ENCODE measurements at places on chromosomes 5 and 9.

DNA sequence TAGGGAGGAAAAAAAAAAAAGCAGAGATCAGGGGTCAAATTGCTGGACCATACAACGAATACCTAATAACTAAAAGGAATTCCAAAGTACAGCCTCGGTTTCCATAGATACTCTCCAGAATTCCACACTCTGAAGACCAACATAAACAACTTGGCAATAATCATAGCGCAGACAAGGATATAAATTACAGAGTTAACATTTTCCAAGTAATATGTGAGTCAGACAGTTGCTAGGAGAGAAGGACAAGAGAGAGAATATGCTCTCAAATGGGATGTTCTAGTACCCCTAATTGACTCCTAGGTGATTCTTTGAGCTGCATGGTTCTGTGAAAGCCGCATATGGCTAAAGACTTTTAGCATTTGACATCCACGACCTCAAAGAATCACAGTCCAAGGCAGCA, 165.2 kb downstream of the FRMD3 start:
- ATAC-seq: no peak

DNA sequence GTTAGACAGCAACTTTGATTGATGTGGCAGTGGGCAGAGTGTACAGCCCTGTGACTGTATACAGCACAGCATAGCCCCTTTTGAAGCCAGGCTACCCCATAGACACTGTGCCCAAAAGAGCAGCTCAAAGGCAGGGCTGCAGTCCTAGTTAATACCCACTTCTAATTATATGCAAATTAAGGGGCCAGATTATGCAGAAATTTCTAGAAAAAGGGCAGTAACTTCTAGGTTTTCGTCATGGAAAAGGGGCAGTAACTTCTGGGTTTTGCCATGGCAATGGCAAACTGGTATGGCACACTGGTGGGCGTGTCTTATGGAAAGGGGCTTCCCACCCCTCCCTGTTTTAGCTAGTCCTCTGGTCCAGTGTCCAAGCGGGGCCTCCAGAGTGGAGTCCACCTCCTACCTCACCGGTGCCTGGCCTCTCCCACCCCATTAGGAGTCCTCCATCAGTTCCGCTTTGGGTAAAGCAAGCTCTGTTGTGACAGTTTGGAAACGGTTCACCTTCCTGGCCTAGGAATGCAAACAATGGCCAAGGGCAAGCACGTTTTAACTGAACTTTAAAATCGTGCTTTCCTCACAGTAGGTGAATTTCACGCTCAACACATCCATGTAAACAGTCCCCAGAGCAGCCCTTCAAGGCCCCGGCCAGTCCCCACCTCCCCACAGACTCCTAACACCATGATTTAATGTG, 5.6 kb downstream of the ADAMTS13 start:
- no peak for ATAC-seq

DNA sequence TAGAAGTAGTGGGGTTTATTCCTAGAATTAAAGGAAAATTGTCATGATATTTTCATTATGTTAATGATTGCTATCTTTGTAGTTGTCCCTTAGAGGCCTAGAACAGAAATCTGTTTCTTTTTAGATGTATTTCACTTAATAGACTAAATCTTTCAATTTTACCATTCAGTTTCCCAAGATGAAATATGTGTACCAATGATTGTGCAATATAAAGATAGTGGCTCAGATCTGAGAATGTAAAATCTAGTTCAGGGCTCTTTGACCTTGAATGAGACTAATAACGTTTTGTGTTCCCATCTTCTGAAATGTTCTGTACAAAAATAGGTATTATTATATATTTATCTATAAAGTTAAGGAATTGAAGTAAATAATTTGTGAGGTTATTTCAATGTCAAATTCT, 947.9 kb downstream of the DTWD2 start:
- ATAC-seq: no peak

DNA sequence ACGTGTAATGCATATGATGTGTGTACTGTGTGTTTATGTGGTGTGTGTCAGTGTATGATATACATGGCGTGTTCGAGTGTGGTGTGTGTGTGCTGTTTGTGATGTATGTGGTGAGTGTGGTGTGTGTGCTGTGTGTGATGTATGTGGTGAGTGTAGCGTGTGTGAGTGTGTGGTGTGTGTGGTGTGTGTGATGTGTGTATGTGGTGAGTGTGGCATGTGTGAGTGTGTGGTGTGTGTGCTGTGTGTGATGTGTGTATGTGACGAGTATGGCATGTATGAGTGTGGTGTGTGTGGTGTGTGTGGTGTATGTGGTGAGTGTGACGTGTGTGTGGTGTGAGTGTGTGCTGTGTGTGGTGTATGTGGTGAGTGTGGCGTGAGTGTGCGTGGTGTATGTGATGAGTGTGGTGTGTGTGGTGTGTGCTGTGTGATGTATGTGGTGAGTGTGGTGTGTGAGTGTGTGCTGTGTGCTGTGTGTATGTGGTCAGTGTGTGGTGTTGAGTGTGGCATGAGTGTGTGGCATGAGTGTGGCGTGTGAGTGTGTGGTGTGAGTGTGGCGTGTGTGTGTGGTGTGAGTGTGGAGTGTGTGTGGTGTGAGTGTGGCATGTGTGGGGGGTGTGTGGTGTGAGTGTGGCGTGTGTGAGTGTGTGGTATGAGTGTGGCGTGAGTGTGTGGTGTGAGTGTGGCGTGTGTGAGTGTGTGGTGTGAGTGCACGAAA, 56.8 kb upstream of the CKS2 start:
- ATAC-seq: no peak

DNA sequence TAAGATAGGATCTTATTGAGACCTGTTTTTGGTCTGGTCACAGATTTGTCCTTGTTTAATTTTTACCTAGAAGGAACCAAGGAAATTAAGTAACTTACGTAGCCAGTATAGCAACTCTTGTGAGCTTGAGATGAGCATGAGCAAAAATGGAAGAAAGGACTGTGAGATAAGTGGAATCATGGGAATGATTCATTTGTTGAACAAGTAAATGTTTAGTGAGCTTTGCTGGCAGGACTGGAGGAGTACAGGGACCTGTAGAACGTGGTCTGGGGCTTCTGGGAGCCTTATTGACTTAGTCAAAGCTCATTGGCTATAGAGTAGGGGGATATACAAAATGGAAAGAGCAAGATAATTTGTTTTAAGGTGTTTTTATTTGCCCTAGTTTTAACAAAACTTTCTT, 3.0 kb downstream of the RAD23B start:
- ATAC-seq: no peak

DNA sequence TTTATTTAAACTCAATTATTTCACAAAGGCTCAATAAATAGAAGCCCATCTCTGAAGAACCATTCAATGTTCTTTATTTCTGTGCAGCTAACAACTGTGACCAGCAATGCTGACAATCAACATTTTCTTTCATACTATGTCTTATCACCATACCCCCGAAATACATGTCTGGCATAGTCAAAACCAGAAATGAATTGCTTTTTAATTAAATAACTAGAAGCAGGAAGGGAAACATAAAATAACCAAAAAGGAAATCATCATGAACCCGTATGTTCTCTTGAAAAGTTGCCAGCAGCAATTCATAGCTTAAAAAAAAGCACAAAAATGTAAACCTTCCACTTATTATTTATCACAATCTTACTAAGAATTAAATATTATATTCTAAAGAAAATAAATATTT, 212.4 kb downstream of the TMEM232 start:
- ATAC-seq: no peak

- ATAC-seq: no peak
Measured at GRCh38 chr9:92512622-92513021, 23.2 kb downstream of the ECM2 start.

- peak; percentile 41 for ATAC-seq
Measured at GRCh38 chr5:65480306-65480865, 1.3 kb downstream of the ADAMTS6 start.

DNA sequence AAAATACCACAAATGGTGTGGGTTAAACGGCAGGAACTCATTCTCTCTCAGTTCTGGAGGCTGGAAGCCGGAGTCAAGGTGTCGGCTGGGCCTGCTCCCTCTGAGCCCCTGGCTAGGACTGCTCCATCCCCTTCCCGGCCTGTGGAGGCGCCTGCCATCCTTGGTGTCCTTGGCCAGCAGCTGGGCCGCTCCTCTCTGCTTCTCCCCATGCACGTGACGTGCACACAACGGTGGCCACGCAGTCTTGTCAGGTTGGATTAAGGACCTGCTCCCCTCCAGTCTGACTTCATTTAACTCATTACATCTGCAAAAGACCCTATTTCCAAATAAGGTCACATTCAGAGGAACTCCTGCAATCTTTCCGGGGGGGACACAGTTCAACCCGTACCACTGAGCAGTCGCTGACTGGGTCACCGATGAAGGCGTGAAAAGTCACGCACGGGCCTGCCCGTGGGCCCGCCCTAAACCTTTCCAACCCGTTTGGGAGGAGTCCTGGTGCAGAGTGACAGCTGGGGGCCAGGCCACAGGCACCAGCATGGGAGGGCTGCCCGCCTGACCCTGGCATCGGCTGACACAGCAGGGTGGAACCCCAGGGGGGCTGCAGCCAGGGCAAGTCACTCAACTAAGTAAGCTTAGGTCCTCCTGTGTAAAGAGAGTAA, 135.2 kb downstream of the COL23A1 start:
- no peak for ATAC-seq

- ATAC-seq: no peak
Measured at GRCh38 chr9:114532561-114533237, 27.4 kb upstream of the WHRN start.

GRCh38 chr5:112583166-112583565, 154.5 kb upstream of the APC start:
- ATAC-seq: no peak

- no peak for ATAC-seq
Measured at GRCh38 chr9:135486267-135487065, 6.9 kb downstream of the PPP1R26 start.

DNA sequence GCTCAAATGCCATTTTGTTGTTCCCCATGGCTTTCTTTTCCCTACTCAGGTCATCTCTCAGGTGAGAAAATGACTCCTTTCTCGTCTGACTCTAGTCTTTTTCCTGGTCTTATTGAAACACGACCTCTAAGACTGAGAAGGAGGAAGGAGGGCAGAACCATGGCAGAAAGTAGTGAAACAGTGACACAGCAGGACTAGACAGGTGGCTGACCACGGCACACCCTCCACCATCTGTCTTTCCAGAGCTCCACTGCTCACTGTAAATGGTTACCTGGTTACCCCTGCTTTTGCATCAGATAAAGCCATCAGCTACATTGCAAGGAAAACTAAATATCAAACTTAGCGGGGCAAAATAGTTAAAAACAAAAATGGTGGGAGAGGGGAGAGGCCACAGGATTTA, 30.9 kb downstream of the NR4A3 start:
- no peak for ATAC-seq

- ATAC-seq: peak; percentile 25
Measured at GRCh38 chr9:121652021-121652837, 795 bp downstream of the DAB2IP start.

GRCh38 chr5:131196331-131196730, 25.6 kb downstream of the LYRM7 start:
- no peak for ATAC-seq

- no peak for ATAC-seq
Measured at GRCh38 chr5:68383888-68384310, 168.3 kb downstream of the PIK3R1 start.

DNA sequence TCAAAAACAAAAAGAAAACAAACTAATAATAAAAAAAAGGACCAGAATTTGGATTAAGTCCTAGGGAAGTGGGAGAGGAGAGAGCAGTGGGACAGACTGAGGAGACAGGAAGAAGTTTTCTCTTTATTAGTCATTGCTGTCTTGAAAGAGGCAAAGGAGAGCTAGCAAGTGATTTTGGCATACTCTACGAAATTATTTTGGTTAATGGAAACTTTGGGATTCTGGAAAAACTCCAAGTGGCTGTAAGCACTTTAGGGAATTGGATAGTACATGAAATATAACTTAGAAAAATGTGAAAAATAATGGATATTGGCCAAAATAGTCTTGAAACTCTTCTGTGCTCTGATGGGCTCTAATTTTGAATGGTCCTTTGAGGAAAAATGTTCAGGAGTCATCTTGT, 1641.8 kb upstream of the WWC1 start:
- ATAC-seq: no peak

DNA sequence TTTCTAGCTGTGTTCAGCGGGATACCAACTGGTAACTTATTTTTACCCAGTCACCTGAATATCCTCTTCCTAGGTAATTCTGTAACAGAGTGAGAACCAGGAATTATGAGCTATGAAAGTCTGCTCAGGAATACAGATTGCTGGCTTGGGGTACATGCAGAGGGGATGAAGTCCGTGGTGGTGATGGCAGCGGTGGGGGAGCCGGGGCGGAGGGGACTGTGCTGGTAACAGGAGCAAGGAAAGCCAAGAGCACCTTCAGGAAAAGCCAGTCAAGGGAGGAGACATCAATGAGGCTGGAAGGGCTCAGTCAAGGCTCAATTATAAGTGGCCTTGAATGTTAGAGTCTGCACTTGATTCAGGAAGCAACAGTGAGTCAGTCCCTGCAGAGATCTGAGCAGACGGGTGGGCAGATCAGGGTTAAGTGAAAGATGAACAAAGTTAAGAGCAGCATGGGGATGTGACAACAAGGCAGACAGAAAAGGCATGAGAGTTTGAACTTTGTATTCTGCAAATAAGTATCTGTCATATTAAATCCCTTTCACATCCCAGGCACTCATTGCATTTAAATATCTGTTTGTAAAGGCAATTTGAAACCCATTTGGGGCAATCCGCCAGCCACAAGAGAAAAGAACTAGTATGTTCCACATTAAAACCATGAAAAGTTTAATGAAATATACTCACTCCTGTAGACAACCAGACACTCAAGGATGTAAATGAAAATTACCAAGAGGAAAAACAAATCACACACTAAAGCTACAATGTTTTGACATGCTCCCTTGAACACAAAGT, 101.2 kb downstream of the TTC39B start:
- peak; percentile 66 for ATAC-seq

- no peak for ATAC-seq
Measured at GRCh38 chr9:83656032-83656680, 33.2 kb downstream of the IDNK start.

GRCh38 chr5:104932431-104932830, 1369.8 kb upstream of the NUDT12 start:
- no peak for ATAC-seq

GRCh38 chr5:80757290-80757689, 102.5 kb upstream of the DHFR start:
- no peak for ATAC-seq

- no peak for ATAC-seq
Measured at GRCh38 chr5:140553657-140554056, 3.6 kb downstream of the SRA1 start.

GRCh38 chr9:11457825-11458790, 845.3 kb upstream of the PTPRD start:
- ATAC-seq: no peak

GRCh38 chr9:128908372-128908771, 12.4 kb upstream of the PHYHD1 start:
- no peak for ATAC-seq

- ATAC-seq: no peak
Measured at GRCh38 chr5:135660826-135661575, 82.2 kb upstream of the CXCL14 start.
